Peyer's patch (tissue), 4 donors: ENCODE measurements at places on chromosomes 3 and 15. TPM values are rescaled to one million over a fixed set of nuclear protein-coding genes. Genes with fewer than 3 reads are reported as not detected.

DNA sequence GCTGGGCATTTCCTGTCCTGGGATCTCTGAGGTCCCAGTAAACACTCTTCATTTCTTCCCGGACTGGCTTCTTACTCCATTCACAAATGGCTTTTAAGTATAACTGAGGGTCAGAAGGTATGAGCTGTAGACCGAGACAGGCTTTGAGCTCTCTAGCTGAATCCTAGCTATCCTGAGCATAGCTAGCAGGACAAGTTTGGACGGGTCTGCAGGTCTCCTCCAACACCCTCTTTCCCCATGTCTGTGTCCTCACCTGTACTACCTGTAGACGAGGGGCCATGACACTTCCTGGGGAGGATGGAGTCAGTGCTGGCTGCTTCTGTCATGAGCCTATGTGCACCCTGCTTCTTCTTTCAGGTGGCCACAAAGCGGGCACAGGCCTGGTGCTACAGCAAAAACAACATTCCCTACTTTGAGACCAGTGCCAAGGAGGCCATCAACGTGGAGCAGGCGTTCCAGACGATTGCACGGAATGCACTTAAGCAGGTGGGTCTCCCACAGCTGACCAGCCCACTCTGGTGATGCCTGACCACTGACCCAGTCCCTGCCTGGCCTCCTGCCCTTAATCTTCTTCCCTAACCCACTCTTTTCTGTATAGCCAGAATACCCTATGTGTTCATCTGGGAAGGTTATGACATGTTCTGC is 72.1 kb upstream of the ACAD9 start:
- no peak overlapping the region for H3K27ac ChIP-seq
- no peaks in the 10 kb centered on the region for H3K4me1 ChIP-seq
- H3K4me3 ChIP-seq, result no peak overlapping the region
- H3K27me3 ChIP-seq, result no peaks in the 10 kb centered on the region
- no peak for DNase-seq

- no peak overlapping the region for H3K27ac ChIP-seq
- peaks cover 4% of the 10 kb centered on the region for H3K4me1 ChIP-seq
- DNase-seq, result no peak
- no peak overlapping the region for H3K4me3 ChIP-seq
Observed at GRCh38 chr3:158649791-158650190, 5.5 kb downstream of the GFM1 start.

DNA sequence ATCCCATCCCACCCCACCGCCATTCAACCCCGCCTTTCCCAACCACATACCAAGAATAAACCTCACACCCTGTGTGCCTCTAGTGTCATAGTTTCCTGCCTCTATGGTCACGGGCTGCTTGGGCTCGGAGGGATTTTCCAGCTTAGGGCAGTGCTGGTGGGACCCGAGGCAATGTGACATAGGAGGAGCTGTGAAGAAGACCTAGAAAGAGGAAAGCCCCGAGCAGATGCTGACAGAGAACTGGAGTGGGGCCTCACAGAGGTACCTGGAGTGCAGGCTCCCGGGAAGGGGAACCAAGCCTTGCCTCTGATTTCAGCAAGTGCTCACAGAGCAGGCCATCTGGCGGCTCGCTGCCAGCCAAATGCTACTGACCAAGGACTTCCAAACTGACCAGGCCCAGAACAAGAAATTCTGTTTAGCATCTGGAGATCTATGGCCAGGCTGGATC is 27.5 kb downstream of the BHLHE40 start:
- peak; percentile 64 for DNase-seq
- no peak overlapping the region for H3K4me3 ChIP-seq
- H3K27ac ChIP-seq, result no peak overlapping the region
- H3K27me3 ChIP-seq, result no peaks in the 10 kb centered on the region
- H3K36me3 ChIP-seq, result no peaks in the 10 kb centered on the region

DNA sequence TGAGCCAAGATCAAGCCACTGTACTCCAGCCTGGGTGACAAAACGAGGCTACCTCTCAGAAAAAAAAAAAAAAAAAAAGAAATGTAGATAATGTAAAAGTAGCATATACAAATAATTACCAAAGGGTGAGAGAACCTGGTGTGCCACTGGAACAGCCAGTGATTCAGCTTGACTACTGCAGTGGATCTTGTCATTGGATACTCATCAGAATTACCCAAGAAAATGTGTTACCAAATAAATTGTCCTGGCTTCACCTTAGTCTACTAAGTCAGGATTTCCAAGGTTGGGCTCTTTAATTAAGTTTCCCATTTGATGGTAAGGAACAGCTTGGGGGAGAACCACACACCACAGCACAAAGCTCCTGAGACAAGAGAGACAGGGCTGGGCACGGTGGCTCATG is 1.5 kb downstream of the NICN1 start:
- no peak overlapping the region for H3K4me3 ChIP-seq
- no peaks in the 10 kb centered on the region for H3K4me1 ChIP-seq
- H3K27me3 ChIP-seq, result no peaks in the 10 kb centered on the region
- H3K36me3 ChIP-seq, result peaks cover 18% of the 10 kb centered on the region
- DNase-seq, result no peak

GRCh38 chr3:123423031-123423430 is 25.9 kb downstream of the ADCY5 start:
- peak; percentile 80 for DNase-seq
- H3K27me3 ChIP-seq, result no peaks in the 10 kb centered on the region
- H3K4me3 ChIP-seq, result no peak overlapping the region
- no peaks in the 10 kb centered on the region for H3K36me3 ChIP-seq
- H3K4me1 ChIP-seq, result no peaks in the 10 kb centered on the region
- peak overlapping the region; percentile 49 for H3K27ac ChIP-seq

DNA sequence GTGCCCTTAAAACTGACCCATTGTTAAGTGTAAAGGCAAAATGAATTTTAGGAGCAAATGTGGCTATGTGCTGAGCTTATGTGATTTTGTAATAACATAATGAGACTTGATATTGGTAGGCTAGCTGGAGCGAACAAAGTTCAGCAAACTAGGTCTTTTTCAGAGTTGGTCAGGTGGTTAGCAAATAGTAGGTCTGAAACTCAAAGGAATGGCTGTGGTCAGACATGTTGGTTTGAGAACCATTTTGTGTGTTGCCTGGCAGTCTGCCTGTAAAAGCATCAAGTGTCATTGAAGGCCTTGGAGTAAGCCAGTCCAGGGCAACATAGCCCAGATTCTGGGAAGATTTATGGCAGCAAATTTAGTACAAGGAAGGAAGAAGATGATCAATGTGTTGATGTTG is 16.4 kb downstream of the FBXO22 start:
- DNase-seq, result no peak
- no peak overlapping the region for H3K27ac ChIP-seq
- no peak overlapping the region for H3K4me3 ChIP-seq

DNA sequence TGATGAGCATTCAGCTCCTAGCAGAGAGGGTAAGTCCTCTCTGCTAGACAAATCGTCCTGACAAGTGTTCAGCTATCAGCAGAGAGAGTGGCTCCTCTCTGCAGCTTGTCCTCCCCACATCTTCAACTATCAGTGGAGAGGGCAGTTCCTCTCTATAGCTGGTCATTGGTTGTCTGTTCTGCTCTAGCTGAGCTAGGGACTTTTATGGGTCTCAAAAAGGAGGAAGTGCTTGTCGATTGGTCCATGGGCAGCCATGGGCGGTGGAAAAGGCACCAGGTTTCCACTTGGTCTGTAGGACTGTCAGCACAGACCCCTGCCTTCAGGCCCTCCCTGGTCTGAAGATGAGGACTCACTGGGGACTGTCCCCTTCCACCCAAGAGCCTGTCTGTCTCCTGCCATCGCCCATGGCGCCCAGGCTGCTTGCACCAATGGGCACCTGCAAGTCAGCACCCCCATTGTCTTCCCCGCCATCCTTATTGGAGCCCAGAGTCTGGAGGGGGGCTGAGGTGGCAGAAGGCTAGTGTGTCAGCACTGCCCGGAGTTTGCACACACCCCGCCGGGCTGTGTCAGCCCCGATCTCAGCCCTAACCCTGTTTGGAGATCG is 264.7 kb downstream of the ZBBX start:
- H3K4me3 ChIP-seq, result no peak overlapping the region
- H3K4me1 ChIP-seq, result no peaks in the 10 kb centered on the region
- H3K27ac ChIP-seq, result no peak overlapping the region
- H3K36me3 ChIP-seq, result no peaks in the 10 kb centered on the region
- DNase-seq, result no peak

DNA sequence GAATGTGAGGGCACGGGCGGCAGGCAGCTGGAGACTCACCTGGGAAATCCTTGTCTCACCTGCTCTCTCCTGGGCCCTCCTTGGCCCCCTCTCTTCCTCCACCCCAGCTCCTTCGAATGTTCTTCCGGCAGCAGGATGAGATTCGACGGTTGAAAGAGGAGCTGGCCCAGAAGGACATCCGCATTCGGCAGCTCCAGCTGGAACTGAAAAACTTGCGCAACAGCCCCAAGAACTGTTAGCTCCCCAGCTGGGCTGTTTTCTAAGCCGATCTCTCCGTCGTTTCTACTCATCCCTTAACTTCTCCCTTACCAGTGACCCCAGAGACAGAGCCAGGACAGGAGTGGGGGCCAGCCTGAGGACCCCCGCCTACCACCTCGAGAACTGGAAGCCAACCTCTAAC is 95.0 kb downstream of the ANP32A start:
- no peak for DNase-seq
- H3K4me3 ChIP-seq, result no peak overlapping the region
- H3K4me1 ChIP-seq, result no peaks in the 10 kb centered on the region

UCN2 gene
- total RNA-seq, result not detected

LMOD3 gene
- not detected for total RNA-seq

NSUN3 gene
- 56.9 TPM for total RNA-seq

LRRC49 gene
- total RNA-seq, result not detected

GABRR3 gene
- not detected for total RNA-seq

CILP gene
- total RNA-seq, result 14.4 TPM
